Suprapubic skin (tissue), 4 donors: ENCODE measurements at places on chromosomes 5 and 9.
A peak's percentile ranks its signal among the peaks of the same experiment; 100 is the strongest.

DNA sequence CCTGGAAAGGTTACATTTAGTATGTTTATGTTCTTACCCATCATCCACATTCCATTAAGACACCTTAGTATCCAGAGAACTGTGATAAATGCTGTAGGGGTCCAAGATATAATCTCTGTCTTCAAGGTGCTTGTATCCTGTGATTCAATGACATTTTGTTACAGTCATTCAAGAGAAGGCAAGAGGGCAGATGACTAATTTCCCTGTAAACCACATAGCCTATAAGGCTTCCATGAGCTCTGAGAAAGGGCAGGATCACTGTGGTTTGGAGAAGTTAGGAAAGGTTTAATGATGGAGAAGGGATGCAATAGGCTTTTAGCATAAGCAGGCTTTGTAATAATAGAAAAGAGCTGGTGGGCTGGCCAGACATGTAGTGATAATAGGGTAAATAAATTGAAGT lies 40.0 kb downstream of the PAPPA start:
- H3K4me3 ChIP-seq: no peak overlapping the region
- DNase-seq: no peak
- H3K27me3 ChIP-seq: no peaks in the 10 kb centered on the region

GRCh38 chr5:133641683-133642082 lies 29.3 kb upstream of the FSTL4 start:
- H3K4me3 ChIP-seq: no peak overlapping the region
- H3K27ac ChIP-seq: no peak overlapping the region
- DNase-seq: no peak
- H3K4me1 ChIP-seq: no peaks in the 10 kb centered on the region
- peaks cover 4% of the 10 kb centered on the region for H3K27me3 ChIP-seq
- H3K36me3 ChIP-seq: no peaks in the 10 kb centered on the region

DNA sequence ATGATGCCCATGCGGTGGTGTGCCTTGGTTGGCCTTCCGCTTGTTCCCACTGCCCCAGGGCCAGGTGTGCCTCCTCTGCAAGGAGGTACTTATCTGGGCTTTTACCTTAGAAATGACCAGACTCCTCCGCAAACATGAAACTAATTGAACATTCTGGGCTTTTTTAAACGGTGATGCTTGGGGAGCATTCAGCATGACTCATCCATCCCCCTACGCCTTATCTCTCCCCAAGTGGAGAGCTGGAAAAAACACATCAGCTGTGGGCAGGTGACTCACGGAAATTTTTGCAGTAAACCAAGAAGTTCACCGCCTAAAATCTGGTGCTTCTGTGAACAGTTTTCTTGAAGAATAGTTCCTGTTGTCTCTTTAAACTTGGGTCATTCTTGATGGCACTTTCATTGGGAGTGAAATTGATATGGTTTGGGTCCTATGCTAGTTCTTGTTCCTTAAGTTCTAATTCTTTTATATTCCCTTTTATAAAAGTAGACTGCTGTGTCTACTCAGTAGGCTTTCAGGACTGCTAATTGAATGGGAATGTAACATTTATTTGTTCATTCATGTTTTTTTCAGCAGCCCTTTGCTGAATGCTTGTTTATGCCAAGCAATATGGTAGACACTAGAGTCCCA lies 39.6 kb downstream of the SFXN1 start:
- no peak overlapping the region for H3K4me3 ChIP-seq
- H3K27ac ChIP-seq: no peak overlapping the region
- peaks cover 68% of the 10 kb centered on the region for H3K36me3 ChIP-seq

GRCh38 chr5:132907161-132907560 lies 33.7 kb downstream of the LEAP2 start:
- no peak overlapping the region for H3K27ac ChIP-seq
- H3K27me3 ChIP-seq: no peaks in the 10 kb centered on the region
- peaks cover 6% of the 10 kb centered on the region for H3K4me1 ChIP-seq
- H3K36me3 ChIP-seq: peaks cover 20% of the 10 kb centered on the region
- H3K4me3 ChIP-seq: no peak overlapping the region
- no peak for DNase-seq

GRCh38 chr9:86082870-86083269 lies 16.5 kb downstream of the GOLM1 start:
- no peaks in the 10 kb centered on the region for H3K4me1 ChIP-seq
- no peak for DNase-seq
- H3K27me3 ChIP-seq: no peaks in the 10 kb centered on the region

DNA sequence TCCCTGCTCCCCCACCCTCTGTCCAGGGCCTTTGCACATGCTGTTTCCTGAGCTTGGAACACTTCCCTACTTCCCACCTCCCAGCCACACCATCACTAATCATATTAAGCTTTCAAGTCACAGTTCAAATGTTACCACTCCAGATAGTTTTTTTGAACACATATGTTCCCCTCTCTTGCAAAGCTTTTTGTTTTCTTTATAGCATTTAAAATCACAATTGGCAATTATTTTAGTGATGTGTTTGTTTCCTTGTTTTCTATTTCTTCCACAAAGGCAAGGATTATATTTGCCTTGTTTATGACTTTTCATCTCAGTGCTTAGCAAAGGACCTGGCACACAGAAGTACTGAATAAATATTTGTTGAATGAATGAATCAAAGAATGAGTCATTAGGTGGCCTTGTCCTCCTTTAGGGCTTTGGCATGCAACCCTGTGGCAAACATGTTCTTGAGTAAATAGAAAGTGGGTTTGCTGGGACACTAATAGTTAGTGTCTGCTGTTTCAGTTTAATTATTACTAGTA lies 386.8 kb downstream of the FGF10 start:
- H3K27me3 ChIP-seq: no peaks in the 10 kb centered on the region
- H3K27ac ChIP-seq: no peak overlapping the region
- no peaks in the 10 kb centered on the region for H3K4me1 ChIP-seq
- no peaks in the 10 kb centered on the region for H3K36me3 ChIP-seq
- no peak for DNase-seq

DNA sequence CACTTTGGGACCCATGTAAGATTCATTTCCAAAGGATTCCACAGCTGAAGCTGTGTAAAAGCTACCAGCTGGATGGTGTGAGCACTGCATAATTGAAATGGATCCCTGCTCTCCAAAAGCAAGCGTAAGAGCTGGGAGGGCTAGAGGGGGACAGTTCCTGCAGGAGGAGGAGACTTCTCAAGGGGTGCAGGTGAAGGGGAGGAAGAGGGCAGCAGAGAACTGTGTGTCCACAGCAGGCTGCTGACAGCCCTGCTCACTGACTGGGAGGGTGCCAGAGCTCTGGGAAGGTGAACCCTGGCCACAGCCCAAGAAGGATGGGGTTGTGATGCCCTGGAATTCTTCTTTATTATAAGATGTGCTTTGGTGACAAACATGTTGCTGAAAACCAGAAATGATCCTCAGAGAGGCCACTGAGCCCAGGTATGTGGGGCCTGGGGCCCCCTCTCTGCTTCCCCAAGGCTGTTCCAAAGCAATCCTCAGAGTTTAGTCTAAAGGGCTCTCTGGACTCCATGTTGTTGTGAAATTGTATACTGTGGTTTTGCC lies 112.8 kb upstream of the SLC25A48 start:
- peak; percentile 28 for DNase-seq
- H3K4me3 ChIP-seq: no peak overlapping the region
- no peak overlapping the region for H3K27ac ChIP-seq
- peaks cover 5% of the 10 kb centered on the region for H3K4me1 ChIP-seq

GRCh38 chr5:989961-990530 lies 18.6 kb upstream of the NKD2 start:
- H3K27ac ChIP-seq: peak overlapping the region; percentile 69
- no peaks in the 10 kb centered on the region for H3K36me3 ChIP-seq
- peaks cover 11% of the 10 kb centered on the region for H3K4me1 ChIP-seq

DNA sequence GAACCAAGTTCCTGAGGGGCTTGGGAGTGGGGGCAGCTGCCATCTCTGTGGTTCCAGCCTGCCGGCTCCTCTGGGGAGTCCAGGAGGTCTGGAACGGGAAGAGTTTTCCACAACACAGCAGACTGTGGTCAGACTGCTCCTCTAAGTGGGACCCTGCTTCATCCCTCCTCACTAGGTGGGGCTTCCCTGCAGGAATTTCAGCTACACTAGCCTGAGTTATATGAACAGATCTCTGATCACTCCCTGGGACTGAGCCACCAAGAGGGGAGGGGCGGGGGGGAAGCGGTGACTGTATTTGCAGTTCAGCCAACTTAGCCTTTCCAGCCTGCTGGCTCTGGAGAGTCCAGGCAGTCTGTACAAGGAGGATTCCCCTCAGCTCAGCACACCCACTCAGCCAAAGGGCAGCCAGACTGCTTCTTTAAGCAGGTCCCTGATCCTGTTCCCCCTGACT lies 19.4 kb downstream of the DTWD2 start:
- no peaks in the 10 kb centered on the region for H3K4me1 ChIP-seq
- H3K36me3 ChIP-seq: no peaks in the 10 kb centered on the region
- no peak overlapping the region for H3K27ac ChIP-seq
- no peak for DNase-seq
- no peaks in the 10 kb centered on the region for H3K27me3 ChIP-seq
- no peak overlapping the region for H3K4me3 ChIP-seq

GRCh38 chr5:128538250-128539037 lies 399 bp upstream of the FBN2 start:
- H3K4me3 ChIP-seq: peak overlapping the region; percentile 62
- no peak overlapping the region for H3K27ac ChIP-seq
- no peak for DNase-seq
- H3K36me3 ChIP-seq: no peaks in the 10 kb centered on the region
- H3K4me1 ChIP-seq: peaks cover 25% of the 10 kb centered on the region

DNA sequence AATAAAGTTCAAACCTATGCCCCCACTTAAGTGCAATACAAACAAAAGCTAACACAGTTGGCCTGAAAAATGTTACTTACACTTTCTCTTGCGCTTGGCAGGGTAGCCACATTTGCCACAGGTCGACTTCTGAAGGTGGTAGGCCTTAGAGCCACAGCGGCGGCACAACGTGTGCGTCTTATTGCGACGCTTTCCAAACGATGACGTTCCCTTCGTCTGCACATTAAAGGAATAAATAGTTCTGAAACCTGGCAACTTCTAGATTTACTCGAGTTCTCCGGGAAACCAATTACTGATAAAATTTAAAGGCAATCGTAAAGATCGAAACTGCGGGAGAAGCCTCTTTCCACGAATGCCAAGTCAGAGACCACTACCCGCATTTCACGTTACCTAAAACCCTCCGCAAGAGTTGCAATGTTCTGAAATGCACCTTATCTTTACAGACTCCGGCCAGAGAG lies 602 bp downstream of the RPL37 start:
- no peak for DNase-seq
- peak overlapping the region; percentile 67 for H3K4me3 ChIP-seq
- peaks cover 45% of the 10 kb centered on the region for H3K36me3 ChIP-seq

DNA sequence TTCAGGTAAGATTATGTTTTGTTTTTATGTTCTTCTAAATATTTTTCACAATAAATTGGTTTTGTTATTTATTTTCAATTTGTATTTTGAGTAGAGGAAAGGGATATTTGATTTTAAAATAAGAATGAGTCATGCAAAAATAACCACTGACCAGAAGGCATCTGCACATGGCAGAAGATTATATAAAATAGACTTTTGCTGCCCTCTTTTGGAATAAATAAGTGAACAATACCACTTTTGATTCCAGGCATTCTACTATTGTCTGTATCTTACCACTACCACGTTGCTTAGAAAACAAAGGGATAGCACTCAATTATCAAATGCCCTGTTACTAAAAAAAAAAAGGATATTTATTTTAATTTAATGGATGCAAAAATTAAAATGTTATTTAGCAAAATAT lies 227.3 kb upstream of the ITGA1 start:
- no peak overlapping the region for H3K4me3 ChIP-seq
- no peak for DNase-seq
- no peak overlapping the region for H3K27ac ChIP-seq
- no peaks in the 10 kb centered on the region for H3K4me1 ChIP-seq
- H3K27me3 ChIP-seq: no peaks in the 10 kb centered on the region

- H3K27ac ChIP-seq: no peak overlapping the region
- no peaks in the 10 kb centered on the region for H3K4me1 ChIP-seq
- H3K36me3 ChIP-seq: no peaks in the 10 kb centered on the region
- DNase-seq: no peak
- H3K27me3 ChIP-seq: peaks cover 3% of the 10 kb centered on the region
- H3K4me3 ChIP-seq: no peak overlapping the region
Measured at GRCh38 chr9:68931821-68932220, 82.1 kb downstream of the PRKACG start.

GRCh38 chr9:128550770-128551656 lies 1.4 kb upstream of the SPTAN1 start:
- peaks cover 52% of the 10 kb centered on the region for H3K4me1 ChIP-seq
- no peaks in the 10 kb centered on the region for H3K27me3 ChIP-seq
- H3K36me3 ChIP-seq: no peaks in the 10 kb centered on the region

DNA sequence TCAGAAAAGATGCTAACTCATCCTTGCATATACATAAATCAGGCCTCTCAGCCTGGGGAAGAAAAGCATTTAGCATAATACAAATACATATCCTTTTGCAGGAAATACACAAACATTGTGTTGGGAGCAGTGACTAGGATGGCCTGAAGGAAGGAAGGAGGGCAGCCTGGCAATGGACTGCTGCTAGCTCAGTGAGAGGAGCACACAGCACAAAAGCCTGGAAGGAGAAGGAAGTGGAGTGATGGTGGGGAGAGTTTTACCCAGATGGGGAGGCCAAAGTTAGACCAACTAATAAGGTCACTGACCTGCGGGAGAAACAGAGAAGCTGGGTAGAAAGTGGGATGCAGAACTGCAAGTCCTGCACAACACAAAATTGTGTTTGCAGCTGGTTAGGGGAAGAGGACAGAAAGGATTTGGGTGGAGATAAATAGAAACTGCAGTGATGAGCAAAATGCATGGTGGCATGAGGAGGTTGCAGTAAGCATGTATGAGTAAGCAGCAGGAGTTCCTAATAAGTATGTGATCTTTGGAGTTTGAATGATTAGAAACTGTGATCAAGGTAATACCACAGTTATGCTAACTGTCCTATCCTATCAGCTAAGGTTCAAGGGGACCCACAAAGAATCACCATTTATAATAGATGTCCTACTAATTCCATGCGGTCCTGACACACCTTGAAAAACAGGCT lies 39.5 kb downstream of the SEMA6A start:
- no peak overlapping the region for H3K4me3 ChIP-seq
- H3K27me3 ChIP-seq: no peaks in the 10 kb centered on the region
- H3K27ac ChIP-seq: no peak overlapping the region
- DNase-seq: no peak

DNA sequence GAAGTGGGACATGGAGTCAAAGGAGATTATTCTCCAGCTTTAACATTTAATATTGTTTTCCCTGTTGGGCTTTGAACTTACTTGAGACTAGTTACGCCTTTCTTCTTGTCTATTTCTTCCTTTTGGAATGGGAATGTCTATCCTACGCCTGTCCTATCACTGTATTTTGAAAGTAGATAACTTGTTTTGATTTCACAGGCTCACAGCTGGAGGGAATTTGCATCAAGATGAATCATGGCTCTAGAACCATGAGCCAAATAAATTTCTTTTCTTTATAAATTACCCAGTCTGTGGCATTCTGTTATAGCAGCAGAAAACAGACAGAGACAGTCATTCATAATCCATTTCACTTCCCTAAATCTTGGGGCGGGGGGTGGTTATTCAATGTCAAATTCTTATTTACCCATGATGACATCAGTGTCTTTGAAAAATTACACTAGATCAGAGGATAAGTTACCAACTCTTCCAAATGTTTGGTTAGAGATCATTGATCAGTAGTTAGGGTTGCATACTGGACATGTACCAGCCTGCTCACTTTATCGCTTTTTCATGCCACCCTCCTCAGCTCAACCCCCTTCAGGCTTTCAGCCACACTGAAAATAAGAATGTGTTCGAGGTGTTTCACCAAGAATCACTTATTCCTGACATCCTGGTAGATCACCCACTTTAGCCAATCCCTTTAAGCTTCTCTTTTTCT lies 419.6 kb upstream of the PIK3R1 start:
- no peak overlapping the region for H3K4me3 ChIP-seq
- H3K4me1 ChIP-seq: peaks cover 28% of the 10 kb centered on the region
- no peaks in the 10 kb centered on the region for H3K36me3 ChIP-seq
- peak overlapping the region; percentile 69 for H3K27ac ChIP-seq
- no peaks in the 10 kb centered on the region for H3K27me3 ChIP-seq
- DNase-seq: no peak

- peaks cover 2% of the 10 kb centered on the region for H3K4me1 ChIP-seq
- no peaks in the 10 kb centered on the region for H3K27me3 ChIP-seq
- no peak overlapping the region for H3K4me3 ChIP-seq
Measured at GRCh38 chr5:83026516-83026915, 50.7 kb downstream of the TMEM167A start.
